Liver (tissue), 10 donors: ENCODE measurements at places on chromosomes 6 and 20. TPM values are rescaled to one million over a fixed set of nuclear protein-coding genes. Genes with fewer than 3 reads are reported as not detected.

The REV3L gene
- total RNA-seq: 12.4 TPM

The BTN1A1 gene
- not detected for total RNA-seq

The KIF25 gene
- not detected for total RNA-seq

- no peaks in the 10 kb centered on the region for H3K27me3 ChIP-seq
- peak within 1 kb of the TSS; percentile 89 for H3K27ac ChIP-seq
- peaks cover 16% of the 10 kb centered on the region for H3K36me3 ChIP-seq
- peak within 1 kb of the TSS; percentile 97 for H3K4me3 ChIP-seq
- peak; percentile 100 for DNase-seq
- peaks cover 26% of the 10 kb centered on the region for H3K4me1 ChIP-seq
These were observed at the start of the genes KLC4 and MRPL2 for GRCh38 chr6:43059168-43060033. KLC4 (plus strand) TSS chr6:43059631; CDS start chr6:43061336, 1,705 bp downstream. MRPL2 (minus strand) TSS chr6:43059434; CDS start chr6:43059381, 53 bp downstream.

DNA sequence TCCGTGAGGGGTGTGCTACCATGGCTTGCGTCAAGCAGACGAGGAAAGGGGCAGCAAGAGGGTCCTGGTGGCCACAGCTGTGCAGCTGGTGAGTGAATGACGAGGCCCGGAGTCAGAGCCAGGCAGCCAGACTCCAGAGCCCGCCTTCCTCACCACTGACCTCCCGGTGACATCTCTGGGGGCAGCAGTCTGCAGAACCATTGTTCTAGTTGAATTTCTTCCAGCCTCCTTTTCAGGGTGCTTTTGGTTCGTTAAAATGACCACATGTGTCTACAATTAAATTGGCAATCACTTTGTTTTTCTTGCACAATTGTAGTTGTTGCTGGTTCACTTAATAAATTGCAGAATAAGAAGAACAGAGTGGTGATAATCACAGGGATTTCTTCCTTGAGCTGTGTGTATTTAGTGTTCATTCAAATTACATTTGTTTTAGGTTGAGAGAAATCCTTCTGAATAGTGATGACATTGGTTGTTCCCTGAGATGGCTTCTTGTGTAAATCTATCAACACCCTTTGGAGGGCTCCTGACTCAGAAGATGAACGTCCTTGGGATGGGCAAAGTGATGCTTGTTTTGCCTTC, 96.4 kb downstream of the TULP4 start:
- H3K27ac ChIP-seq: no peak overlapping the region
- no peak for DNase-seq
- H3K27me3 ChIP-seq: no peaks in the 10 kb centered on the region
- H3K4me3 ChIP-seq: no peak overlapping the region
- H3K36me3 ChIP-seq: peaks cover 3% of the 10 kb centered on the region
